Lower lobe of right lung (tissue), 2 donors: ENCODE measurements at places on chromosomes 4 and X. TPM values are rescaled to one million over a fixed set of nuclear protein-coding genes. Genes with fewer than 3 reads are reported as not detected.
A peak's percentile ranks its signal among the peaks of the same experiment; 100 is the strongest.

The PGAM4 gene
- total RNA-seq, result not detected

- no peak for DNase-seq
Observed at GRCh38 chr4:79358438-79358837, 32.6 kb upstream of the NAA11 start.

The WDR19 gene
- total RNA-seq, result 40.1 TPM

DNA sequence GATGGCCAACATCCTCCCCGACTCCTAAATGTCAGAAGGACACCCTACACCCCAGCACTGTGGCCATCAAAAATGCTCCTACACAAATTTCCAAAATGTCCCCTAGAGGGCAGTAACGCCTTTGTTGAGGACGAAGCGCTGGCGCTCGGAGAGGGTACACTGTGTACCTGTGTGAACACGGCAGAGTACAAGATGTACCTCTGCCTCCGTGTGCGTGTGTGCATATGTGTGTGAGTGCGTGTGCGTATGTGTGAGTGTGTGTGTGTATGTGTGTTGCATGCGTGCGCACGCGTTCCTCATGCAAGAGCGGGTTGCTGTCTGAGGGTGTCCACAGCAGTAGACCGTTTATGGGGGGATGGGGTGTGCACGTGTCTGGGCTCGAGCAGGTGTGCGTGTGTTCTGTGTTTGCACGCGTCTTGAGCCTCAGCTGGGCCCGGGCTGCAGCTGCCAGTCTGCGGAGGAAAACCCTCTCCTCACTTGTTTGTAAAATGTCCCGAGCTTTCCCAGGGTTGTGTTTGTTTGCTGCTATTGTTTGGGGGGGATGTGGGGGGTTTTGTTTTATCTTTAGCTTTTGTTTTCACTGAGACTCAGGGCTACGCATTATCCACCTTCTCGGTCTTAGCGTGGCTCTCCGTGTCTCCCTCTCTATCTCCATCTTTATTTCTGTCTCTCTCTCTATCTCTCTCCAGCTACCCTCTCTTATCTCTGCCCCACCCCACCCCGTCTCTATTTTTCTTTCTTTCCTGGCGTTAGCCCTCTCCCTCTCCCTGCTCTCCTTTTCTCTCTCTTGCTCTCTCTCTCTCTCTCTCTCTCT, 10.4 kb upstream of the TSPYL2 start:
- peak; percentile 84 for DNase-seq

- no peak for DNase-seq
Observed at GRCh38 chrX:130094696-130095095, 15.6 kb downstream of the ELF4 start.

GRCh38 chr4:156477636-156478035, 494.0 kb downstream of the PDGFC start:
- DNase-seq, result no peak

DNA sequence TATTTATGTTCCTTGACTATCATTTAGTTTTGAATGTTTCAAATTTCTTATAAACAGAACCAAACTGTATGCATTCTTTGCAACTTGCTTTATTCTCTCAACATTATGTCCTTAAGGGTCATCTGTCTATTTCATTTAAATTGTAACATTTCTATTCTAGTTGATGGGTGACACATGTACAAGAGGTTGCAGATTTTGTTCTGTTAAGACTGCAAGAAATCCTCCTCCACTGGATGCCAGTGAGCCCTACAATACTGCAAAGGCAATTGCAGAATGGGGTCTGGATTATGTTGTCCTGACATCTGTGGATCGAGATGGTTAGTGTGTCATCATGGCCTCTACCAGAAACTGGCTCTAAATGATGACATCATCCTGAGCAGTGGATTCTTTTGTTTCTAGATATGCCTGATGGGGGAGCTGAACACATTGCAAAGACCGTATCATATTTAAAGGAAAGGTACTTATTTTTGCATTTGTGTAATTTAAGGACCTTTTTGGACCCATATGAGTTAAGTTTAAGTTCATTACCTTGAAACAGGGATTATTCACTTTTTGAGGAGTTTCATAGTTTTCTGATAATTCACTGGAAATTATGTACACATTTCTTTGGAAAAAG, 6.1 kb downstream of the LIAS start:
- DNase-seq, result no peak

DNA sequence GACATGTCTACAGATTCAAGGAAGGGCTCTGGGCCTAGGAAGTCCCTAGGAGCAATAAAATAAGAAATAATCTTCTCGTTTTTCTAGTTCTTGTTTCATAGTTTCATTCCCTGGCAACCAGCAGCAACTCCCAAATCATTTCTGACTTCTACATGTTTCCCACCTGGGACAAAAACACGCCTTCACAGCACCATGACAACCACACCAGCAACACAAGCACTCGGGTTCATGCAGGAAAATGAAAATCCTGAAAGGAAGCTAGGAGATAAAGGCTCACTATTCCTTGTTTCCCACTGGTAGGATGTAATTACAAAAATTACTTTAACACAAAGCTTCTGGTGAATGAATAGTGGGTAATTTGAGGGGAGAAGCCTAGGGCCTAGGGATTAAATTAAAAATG, 158.9 kb downstream of the ADAMTS3 start:
- DNase-seq, result no peak

- no peak for DNase-seq
Observed at GRCh38 chrX:78322863-78323262, 4.5 kb downstream of the CYSLTR1 start.

DNA sequence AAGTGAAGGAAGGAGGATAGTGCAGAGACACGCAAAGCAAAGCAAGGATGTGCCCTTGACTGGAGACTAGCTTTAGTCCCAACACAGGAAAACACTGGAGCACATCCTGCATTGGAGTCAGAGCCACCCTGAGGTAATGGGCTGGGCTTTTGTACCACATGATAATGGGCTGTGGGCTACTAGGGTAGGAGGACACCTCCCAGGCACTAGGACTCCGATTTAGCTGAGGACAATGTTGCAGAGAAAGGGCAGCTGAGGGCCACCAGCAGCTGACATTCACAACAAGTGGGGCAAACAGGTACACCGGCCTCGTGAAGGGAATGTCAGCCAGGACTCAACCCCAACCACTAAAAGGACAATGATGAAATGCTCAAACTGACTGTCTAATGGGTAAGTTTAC, 10.2 kb downstream of the SDAD1 start:
- DNase-seq, result no peak

The SPIN4 gene
- 8.1 TPM for total RNA-seq

The GPRASP1 gene
- total RNA-seq, result 5.0 TPM

The ALG13 gene
- 40.3 TPM for total RNA-seq

The TLR3 gene
- 26.8 TPM for total RNA-seq

The CUL4B gene
- 37.3 TPM for total RNA-seq

DNA sequence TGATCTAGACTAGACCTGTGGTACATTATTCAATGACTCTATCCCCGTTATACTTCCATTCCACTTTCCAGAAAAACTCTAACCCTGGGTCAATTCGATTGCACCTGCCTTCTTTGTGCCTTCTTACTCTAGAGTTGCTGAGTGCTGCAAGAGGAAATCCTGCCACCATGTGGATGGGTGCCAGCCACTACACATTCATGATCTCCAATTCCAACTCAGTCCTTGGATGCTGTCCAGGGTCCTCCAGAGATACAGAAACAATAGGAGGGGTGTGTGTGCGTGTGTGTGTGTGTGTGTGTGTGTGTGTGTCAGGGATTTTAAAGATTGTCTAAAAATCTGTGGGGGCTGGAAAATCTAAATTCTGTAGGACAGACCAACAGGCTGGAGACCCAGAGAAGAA, 42.9 kb upstream of the INTS6L start:
- DNase-seq, result peak; percentile 68

DNA sequence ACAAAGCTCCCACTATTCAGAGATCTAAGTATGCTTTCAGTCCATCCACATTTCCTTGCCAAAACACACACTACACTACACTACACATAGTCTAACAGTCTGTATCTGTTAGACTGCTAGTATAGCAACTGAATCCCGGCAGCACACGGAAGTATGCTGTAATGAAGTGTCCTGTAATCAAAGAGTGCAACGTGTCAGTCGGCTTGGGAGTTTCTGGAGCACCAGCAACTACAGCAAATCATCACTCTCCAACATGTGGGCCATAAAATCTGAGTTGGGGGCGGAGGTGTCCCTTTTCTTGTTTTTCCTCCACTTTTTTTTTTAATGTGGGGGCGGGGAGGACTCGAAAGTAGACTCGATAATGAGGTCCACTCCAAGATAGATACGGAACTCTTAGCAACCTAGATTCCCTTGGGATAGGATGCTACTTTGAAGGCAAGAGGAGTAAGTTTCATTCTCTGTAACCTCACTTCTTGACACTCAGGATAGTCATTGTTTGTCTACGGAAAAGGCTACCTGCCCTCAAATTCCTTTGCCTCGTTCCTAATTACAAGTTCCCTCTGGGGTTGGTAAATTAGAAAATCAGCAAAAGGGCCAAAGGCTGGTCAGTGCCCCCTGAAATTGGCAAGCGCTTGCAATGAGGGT, 722 bp downstream of the SLC10A7 start:
- DNase-seq, result no peak

GRCh38 chr4:73439991-73440390, 4.0 kb downstream of the AFP start:
- no peak for DNase-seq
